Cardiac muscle cell (in vitro differentiated cells and primary cell): ENCODE measurements at places on chromosomes 1 and 21. TPM values are rescaled to one million over a fixed set of nuclear protein-coding genes. Genes with fewer than 3 reads are reported as not detected.

The TMEM167B gene
- polyA plus RNA-seq: 16.4 and 18.7 TPM in 2 replicates

The CGN gene
- polyA plus RNA-seq: 1.2 and 2.0 TPM in 2 replicates

The TMPRSS15 gene
- polyA plus RNA-seq: not detected in 2 replicates

The NBPF10 gene
- polyA plus RNA-seq: 0.86 and 0.87 TPM in 2 replicates

The EVI5 gene
- 16.3 and 26.2 TPM in 2 replicates for polyA plus RNA-seq

The SELL gene
- polyA plus RNA-seq: not detected in 2 replicates

The DTL gene
- 7.1 and 10.7 TPM in 2 replicates for polyA plus RNA-seq

The GPA33 gene
- 0.07 and 0.35 TPM in 2 replicates for polyA plus RNA-seq

The ANKRD35 gene
- polyA plus RNA-seq: 0.64 and 0.77 TPM in 2 replicates

The CAPZA1 gene
- 122 and 130 TPM in 2 replicates for polyA plus RNA-seq

The EFNA1 gene
- 83.5 and 104 TPM in 2 replicates for polyA plus RNA-seq

The SEMA4A gene
- polyA plus RNA-seq: 0.65 and 2.9 TPM in 2 replicates

The MROH9 gene
- not detected in 2 replicates for polyA plus RNA-seq

The GCLM gene
- 5.5 and 11.1 TPM in 2 replicates for polyA plus RNA-seq

The AK2 gene
- polyA plus RNA-seq: 264 and 281 TPM in 2 replicates

The RIPK4 gene
- polyA plus RNA-seq: 0.71 and 2.3 TPM in 2 replicates

The FMN2 gene
- 0.50 and 2.7 TPM in 2 replicates for polyA plus RNA-seq
